HuH-7.5 (cell line): ENCODE measurements at places on chromosomes 1 and 21.

GRCh38 chr1:174953285-174954072 is 46.3 kb upstream of the CACYBP start:
- no peak for DNase-seq

GRCh38 chr1:114286179-114286578 is 132.5 kb upstream of the SYT6 start:
- no peak for DNase-seq

DNA sequence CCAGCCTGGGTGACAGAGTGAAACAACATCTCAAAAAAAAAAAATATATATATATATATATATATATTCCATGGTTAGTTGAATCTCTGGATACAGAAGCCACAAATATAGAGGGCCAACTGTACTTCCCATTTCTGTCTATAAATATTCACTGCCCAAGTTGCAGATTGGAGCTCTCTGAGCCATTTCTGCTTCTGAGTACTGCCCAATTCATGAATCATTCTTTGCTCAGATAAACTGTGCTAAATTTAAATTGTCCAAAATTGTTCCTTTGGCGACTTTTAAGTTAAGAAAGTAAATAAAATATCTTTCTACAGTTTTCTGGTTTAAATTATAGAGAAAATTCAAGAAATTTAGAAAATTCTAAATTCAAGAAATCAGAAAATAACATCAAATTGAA is 23.2 kb upstream of the C1orf146 start:
- no peak for DNase-seq

DNA sequence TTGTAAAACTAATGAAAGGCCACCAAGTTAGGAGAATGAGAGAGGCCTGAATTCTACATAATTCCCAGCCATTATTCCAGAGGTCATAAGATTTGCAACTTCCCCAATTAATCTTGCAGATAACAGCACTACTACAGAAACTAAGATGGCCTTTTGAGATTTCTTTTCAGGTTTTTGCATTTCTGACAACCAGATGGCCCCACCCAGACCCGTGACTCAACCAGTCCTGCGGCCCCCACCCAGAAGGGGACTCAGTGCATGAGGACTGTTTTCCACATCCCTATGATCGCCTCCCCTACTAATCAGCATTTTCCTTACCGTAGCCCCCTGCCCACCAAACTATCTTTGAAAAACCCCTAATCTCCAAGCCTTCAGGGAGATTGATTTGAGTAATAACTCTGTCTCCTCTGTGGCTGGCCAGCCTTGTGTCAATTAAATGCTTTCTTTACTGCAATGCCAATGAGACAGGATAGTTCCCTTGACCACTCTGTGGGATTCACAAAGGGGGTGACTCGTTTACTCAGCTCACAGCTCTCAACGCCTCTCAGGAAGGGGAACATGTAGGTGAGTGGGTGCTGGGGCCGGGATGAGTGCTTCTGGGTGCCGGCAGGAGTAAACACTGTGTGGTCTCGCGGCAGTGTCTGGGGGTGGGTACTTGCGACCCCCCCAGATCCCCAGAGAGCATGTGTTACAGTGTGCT is 10.5 kb upstream of the CNIH3 start:
- DNase-seq = no peak

- DNase-seq = no peak
Measured at GRCh38 chr1:119136401-119136800, 4.1 kb downstream of the WARS2 start.
